Urinary bladder (tissue), 4 donors: ENCODE measurements at places on chromosomes 4 and X.

DNA sequence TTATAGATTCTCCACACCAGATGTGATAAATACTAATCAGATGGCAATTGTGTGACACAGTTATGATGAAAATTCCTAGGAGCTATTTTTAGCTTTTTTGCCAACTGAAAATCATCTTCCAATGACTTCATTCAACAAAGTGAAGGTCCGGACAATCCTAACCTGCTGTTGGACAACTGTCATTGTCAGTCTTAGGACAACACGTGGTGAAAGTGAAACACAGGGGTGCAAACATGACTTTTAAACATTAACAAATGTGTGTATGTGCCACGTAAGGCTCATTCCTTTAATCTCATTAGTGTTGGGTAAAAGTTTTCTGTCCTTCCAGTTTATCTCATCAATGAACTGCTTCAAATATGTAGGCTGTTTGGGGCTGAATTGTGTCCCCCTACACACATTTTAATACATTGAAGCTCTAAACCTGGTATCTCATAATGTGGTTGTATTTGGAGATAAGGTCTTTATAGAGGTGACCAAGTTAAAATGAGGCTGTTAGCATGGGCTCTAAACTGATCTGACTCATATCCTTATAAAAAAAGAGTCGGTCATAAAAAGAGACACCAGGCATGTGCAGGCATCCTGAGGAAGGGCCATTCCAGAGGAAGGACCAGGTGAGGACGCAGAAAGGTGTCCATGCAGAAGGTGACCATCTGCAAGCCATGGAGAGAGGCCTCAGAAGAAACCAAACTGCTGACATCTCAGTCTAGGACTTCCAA is 41.2 kb upstream of the SMAD1 start:
- no peak for DNase-seq

GRCh38 chr4:65401083-65401482 is 269.2 kb downstream of the EPHA5 start:
- no peak for DNase-seq

DNA sequence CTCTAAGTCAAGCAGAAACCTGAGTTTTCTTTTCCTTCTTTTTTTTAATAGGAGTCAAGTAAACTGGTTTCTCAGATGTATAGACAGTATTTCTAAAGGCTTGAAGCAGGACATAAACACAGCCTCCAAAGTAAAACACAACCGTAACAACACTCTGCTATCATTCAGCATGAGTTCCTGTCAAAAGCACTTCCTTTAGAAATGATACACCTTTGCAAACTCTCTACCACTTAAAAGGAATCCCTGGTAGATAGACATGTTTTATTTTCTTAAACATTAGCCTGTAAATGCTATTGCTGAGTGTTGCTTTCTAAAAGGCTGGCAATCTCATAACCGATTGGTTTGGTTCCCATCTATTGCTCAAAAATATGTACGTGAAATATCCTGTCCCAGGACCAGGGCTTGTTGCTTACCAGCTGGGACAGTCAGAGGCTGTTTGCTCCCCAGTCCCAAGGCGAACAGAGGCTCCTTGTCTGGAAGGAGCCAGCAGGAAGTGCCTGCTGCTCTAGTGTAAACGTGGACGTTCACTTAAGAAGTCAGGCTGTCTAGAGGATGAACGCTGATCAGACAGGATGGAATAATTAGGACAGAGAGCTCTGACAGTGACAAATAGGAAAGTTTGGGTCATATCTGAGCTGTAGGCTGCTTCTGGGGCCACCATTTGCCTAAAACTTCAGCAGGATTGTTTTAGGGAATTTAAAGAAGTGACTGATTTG is 173.9 kb upstream of the KLF3 start:
- no peak for DNase-seq

DNA sequence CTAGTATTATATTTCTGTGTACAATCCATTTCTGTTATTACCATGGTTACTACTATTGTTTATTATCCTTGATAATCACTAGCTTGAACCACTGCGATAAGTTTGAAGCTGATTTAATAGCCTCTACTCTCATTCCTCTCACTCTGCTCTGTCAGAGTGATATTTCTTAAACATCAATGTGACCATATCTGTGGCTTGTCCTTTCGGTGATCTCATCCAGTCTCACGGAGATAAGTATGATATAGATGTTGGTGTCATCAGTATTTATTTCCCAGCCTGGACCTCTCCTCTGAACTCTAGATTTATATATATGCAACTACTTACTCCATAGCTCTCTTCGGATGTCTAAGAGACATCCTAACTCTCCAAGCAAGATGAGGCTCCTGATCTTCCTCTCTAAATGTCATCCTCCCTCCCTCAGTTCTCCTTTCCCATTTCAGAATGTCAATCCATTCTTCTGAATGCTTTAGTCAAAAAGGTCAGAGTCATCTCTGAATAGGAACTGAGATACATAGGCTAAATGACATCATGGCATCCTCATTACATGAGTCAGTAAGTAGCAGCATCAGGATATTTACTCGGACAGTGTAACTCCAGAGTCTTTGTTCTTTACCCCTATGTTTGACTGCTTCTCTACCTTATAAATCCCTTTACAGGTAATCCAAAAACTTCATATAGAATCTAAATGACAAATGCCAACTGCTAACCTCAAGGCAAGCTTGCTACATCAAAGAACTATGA is 129.5 kb downstream of the PACRGL start:
- no peak for DNase-seq

GRCh38 chr4:156388826-156389225 is 435.2 kb upstream of the CTSO start:
- DNase-seq = no peak

DNA sequence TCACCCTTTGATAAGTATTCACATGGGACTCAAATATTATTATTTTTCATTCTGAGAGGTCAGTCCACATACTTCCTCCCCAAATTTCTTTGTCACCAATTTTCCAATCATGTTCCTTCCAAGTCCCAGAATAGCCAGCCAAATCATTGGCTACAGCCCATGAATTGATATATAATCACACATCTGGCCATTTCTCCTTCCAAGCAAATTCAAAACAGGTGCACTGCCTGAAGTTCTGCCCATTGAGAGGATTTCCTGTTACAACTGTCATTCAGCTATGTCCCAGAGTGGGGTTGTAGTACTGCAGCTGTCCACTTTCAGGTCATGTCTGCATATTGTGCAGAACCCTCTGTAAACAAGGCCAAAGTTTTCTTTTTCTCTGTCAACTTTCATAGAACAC is 347.8 kb downstream of the GRID2 start:
- no peak for DNase-seq

DNA sequence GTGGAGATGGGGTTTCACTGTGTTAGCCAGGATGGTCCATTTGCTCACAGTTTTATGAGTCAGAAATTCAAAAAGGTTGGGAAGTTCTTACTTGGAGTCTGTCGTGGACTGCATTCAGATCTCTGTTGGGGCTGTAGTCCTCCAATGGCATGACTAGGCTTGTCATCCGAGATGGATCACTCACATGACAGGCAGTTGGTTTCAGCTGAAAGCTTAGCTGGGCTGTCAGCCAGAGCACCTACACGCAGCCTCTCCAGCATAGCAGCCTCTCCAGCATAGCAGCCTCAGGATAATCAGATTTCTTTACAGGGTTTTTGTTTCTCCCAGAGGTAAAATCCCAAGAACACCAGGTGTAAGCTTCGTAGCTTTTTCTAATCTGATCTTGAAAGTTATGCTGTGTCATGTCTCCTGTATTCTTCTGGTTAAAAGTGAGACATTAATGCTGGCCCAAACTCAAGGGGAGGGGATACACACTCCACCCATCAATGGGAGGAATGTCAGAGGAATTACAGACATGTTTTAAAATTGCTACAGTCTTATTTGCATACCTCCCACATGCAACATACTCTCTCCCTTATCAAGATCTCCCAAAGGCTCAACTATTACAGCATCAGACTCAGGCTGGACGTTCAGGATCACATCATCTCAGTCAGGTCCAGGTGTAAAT is 31.6 kb upstream of the SOD3 start:
- no peak for DNase-seq

DNA sequence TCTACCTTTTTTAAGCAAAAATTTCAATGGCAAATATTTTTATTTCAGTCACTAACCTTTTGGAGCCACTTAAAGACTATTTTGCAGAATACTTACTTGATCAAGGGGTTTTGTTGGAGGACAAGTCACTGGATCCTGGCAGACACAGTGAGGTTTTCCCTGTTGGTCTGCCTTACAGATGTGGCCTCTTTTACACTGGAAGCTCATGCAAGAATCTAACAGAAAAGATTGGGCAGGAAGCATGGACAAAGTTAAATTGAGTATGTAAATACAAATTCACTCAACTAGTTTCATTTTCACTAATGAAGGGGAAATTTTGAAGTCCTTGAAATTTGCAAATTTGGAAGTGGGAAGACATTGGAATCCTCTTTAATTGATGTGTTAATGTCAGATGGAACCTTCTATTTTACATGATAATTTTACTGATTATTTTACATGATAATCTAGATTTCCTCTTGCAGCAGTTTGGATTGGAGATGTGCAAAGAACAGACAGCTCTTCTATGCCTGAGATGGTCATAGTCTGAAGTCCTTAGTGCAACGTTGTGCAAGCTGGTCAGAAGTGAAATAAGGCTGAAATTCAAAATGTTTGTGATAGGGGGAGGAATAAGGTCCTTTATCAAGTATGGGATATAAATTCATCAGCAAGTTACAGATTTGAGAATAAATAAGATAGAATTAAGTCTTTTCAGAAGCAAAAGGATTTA is 38.4 kb downstream of the SPARCL1 start:
- no peak for DNase-seq

DNA sequence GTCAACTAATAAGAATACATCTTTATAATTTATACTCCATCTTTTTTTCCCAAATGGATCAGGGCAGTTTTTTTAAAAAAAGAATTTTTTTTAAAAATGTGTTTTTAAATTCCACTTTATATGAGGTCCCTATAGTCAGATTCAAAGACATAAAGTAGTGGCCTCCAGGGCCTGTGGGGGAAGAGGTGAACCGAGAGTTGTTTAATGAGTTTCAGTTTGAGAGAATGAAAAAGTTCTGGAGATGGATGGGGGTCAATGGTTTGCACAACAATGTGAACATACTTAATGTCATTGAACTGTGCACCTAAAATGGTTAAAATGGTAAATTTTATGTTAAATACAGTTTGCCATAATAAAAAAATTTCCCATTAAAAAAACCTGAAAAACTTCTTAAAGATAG is 53.8 kb downstream of the ZNF827 start:
- no peak for DNase-seq

DNA sequence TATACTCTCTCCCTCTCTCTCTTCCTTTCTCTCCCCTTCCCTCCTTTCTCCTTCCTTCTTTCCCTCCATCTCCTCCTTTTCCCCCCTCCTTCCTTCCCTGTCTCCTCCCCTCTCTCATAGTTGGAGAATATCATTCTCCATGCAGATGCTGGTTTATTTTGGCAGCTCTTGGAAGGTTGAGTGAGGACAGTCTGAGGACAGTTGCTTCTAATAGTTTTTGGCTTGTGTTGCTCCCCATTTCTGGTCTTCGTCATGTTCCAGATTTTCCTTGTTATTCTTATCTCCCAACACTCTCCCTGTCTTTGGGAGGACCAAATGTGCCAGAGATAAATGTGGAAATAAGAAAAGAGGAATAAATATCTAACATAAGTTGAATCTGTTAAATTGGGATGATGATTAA is 263.0 kb downstream of the FRMPD4 start:
- DNase-seq = peak; percentile 32

DNA sequence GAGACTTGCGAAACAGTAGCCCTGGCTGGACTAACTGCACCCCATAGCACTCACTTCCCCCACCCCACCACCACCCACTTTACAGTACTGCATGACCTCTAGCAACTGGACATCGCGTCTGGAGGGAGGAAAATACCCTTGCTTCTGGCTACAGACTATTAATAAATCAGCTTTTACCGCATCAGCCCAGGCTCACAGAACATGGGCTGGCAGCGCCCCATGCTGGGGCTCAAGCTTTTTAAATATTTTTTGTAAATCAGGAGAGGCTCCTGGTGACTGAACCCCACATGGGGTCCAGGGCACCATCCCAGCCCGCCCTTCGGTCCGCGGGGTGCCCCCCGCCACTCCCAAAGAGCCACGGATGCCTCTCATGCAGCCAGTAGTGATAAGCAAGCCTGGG is 2.7 kb downstream of the HS6ST2 start:
- no peak for DNase-seq

DNA sequence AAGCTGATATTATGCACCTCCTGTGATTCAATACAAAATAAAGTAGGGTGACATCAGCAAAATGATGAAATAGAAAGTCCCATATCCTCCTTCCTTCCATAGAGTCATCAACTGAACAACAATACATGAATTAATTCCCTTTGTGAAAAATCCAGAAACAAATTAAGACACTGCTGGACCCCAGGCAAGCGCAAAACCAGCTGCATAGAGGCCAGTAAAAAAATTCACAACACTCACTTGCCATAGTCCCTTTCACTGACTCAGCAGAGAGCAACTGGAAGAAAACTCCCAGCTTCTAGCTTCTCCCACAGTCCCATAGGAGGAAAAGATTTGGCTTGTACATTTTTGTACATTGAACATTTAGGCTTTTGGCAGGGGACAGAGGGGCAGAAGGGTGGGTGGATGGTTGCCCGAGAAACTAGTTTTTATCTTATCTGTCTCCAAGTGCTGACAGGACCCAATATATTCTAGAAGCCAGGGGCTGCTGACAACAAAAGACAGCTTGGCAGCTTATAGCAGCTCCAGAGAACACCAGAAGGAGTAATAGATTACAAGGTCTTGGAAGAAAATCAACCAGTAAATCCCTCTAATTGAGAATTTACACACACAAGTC is 124.6 kb downstream of the NDST3 start:
- DNase-seq = no peak

GRCh38 chr4:3044870-3045819 is 29.2 kb downstream of the HTT-AS start:
- DNase-seq = no peak

DNA sequence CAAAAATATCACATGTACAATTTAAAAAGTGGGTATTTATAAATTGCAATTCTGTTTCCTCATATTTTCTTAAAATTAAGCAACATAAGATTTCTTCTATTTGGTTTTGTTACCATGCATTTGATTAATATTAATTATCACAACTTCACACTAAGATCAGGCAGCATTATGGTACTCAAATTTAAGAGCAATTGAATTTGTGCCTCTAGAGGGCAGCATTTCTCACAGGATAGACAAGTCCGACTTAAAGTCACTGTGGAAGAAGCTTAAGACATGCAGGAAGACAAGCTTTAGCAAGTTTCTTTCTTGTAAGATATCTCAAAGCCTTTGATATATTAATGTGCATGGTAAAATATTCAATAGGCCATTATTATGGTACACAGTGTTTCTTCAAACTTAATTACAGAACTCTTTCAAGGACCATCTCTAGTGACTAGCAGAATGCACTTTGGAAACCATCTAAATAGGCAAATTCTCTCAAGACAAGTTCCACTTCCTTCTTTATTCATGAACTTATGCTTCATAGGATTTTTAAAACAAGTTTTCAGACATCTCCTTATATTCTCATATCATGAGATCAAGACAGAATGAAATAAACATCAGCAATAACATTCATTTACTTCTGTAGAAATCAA is 35.0 kb downstream of the FBXW7 start:
- DNase-seq = peak; percentile 64

DNA sequence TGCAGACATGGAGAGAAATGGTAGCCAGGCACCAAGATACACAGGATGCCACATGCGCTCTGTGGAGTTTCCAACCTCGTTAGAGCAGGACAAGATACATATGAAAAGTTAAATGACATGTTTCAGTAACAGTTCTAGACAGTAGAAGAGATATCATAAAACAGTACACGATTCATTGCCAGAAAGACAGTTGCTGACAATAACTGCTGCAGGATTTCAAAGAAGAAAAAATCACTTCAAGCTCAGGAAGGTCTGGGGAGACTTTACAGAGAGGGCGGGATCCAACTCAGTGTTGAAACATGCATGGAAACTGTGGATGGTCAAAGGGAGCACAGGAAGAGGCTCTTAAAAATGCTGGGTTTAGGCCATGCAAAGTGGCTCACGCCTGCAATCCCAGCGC is 31.0 kb downstream of the DCTD start:
- DNase-seq = no peak
